ENCODE measurements at places on chromosomes 3 and 15.

GRCh38 chr3:120170223-120170622 lies 76.0 kb upstream of the GSK3B start:
- no peak for DNase-seq

- DNase-seq = peak; percentile 2
These were observed 36.0 kb downstream of the MORC1 start for GRCh38 chr3:109081746-109082510.

DNA sequence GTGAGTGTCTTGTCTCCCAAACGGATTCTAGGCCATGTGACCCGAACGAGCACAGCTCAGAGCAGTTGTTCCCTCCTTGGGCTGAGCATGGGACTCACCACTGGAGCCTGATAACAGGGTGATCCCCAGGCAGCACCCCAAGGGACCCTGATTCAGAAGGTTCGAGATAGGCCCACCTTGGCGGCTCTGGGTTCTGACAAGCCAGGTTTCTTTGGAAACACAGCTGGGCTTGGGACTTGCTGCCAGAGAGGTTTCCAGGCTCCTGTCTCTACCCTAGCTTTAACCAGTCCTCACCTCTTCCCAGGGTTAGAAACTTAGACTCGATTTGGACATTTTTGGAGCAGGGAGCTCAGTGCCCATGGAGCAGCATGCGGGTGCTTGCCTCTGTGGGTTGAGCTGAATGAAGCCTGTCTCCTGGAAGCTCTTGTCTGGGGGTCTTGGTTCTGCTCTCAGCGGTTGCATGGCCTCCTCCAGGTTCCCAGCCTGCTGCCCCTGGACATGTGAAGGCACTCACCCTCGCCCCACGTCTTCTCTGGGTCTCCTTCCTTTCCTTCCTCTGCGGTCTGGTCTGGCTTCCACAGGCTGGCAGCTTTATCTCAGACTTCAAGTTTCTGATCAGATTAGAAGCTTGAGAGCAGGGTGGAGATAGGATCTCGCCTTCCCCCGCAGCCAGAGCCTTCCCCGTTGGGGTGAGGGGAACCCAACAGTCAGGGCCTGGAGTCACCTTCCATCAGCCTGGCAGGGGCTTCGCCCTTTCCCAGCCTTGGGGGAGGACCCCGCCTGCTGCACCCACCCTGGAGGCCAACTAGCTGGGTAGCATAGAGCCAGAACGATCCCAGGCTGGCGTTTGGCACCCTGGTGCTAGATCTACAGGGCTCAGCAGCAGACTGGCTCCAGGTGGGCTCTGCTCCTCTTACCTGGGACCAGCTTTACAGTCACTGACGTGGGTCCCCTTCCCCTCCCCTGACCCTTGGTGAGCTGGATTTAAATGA lies 21.0 kb downstream of the PAQR5 start:
- no peak for DNase-seq

DNA sequence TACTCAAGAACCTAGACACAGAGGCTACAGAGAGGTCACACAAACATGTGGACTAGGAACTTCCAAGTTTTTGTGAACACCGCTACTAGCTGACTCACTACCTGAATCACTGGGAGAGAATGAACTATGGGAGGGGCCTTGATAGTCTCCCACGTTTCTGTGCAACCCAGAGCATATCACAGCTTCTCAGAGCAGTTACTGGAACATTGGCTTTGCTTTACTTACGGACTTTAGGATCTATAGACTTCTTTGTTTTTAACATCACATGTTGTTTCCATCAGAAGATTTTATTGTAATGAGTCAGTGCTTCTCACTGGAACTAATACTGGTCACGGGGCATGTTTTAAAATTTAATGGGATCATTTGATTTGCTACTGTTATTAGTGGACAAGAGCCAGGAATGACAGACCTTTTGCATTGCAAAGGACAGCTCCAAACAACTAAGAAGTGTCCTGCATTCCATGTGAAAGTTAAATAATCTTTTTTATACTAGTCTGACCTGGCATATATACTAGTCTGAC lies 35.6 kb downstream of the RTP4 start:
- DNase-seq = no peak

GRCh38 chr3:23747841-23748240 lies 57.9 kb upstream of the UBE2E1 start:
- DNase-seq = no peak

DNA sequence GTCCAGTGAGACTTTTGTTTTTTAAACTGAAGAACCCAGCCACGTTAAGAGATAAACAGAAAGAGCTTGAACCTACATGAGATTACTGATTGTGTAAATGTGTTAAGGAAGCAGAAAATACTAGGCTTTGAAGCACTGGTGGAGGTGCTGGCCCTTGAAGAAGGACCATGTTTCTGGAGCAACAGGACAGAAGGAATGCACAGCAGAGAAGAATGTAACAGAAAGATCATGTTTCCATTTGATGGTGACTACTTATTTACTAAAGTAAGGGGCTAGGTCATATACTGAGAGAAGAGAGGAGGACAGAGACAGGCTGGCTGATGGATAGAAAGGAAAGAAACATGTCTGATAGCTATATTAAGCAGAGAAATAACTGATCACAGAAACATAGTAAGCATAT lies 88.8 kb downstream of the CLASP2 start:
- DNase-seq = no peak

GRCh38 chr3:11435440-11436165 lies 163.4 kb downstream of the ATG7 start:
- DNase-seq = no peak

DNA sequence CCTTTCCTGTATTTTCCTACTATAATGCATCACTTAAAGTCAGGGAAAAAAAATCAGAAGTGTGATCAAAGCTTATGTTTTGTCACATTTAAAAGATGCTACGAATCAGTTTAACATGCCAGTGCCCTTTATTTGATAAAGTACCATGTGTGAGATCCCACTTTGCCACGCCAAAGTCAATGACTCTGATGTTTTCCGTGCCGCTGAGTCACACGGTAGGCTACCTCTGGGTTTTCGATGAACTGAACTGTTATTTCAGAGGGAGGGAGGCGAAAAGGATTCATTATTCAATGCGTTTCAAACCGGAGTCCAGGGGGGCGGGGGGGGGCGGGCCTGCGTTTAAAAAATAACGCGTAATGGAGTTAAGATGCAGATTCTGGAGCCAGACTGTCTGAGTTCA lies 203.0 kb downstream of the ABHD5 start:
- no peak for DNase-seq

- no peak for DNase-seq
These were observed 3.0 kb upstream of the CD80 start for GRCh38 chr3:119562307-119562961.

DNA sequence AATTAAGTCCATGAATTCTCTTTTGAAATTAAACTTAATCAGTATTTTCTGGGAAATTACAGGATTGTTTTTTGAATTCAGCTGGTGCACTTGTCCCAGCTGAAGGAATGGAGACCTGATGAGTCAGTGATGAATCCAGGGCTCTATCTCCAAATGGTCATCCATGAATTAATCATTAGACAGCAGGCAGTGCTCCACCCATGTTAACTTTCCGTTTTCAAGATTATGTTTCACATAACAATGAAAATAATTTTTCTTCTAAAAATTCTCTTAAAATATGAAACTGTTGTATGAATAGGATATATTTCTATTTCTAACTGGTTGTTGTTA lies 13.9 kb upstream of the PAQR9 start:
- DNase-seq = no peak

DNA sequence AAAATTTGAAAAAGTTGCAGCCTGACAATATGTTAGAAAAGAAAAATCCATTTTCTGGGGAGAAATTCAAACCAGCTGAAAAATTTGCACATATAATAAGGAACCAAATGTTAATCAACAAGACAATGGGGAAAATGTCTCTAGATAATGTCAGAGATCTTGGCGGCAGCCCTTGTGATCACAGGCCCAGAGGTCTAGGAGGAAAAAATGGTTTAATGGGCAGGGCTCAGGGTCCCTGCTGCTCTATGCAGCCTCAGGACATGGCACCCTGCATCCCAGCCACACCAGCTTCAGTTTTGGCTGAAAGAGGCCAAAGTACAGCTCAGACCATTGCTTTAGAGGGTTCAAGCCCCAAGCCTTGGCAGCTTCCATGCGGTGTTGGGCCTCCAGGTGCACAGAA lies 701.9 kb downstream of the IGSF11 start:
- no peak for DNase-seq

DNA sequence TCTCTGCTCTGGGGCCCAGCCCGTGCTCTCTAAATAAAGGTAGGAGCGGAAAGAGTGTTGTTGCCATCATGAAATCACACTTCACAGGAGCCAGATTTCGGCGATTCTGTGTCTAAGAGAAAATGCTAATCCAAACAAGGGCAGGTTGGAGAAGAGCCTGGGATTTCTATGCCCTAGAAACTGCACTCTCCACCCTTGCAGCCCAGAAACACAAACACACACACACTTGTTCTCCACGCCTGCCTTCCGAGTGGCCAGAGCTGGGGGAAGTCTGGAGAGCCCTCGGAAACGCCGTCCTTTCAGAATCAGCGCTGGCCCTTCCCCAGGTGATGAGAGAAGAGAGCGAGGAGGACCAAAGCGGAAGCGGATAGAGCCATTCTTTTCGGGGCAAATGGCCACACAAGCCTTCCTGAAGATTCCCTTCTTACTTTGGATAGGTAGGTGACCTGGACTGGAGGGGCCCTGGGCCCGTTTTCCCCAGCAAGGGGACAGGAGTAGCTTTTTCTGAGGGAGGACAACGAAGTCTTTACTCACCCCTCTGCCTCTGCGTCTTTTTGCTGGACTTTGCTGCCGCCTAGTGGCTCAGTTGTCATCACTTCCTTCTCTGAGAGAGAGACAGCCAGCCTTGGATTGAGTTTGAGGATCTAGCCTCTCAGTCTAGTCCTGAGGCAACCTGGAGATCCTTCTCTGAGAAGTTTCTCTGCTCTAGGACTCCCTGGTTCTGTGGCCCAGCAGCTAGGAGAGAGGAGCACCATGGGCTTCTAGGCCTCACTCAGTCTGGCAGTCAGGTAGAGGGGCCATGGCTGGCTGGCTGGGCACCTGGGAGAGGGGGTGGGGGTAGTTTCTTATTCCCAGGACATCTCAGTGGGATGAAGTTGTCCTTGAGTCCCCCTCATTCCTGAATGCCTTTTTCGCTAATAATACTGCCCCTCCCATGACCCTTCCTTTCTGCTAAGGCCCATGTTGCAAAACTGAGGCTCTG lies 37.7 kb downstream of the SENP8 start:
- DNase-seq = peak; percentile 80

GRCh38 chr3:189122526-189123205 lies 49.1 kb upstream of the TPRG1 start:
- DNase-seq = no peak

GRCh38 chr15:51161491-51162220 lies 67.0 kb upstream of the TNFAIP8L3 start:
- no peak for DNase-seq

- DNase-seq = no peak
These were observed 166.4 kb downstream of the C3orf70 start for GRCh38 chr3:184986366-184986889.

GRCh38 chr3:38474928-38475605 lies 21.1 kb upstream of the EXOG start:
- DNase-seq = no peak

- no peak for DNase-seq
These were observed 117.3 kb downstream of the DMXL2 start for GRCh38 chr15:51505251-51505650.

DNA sequence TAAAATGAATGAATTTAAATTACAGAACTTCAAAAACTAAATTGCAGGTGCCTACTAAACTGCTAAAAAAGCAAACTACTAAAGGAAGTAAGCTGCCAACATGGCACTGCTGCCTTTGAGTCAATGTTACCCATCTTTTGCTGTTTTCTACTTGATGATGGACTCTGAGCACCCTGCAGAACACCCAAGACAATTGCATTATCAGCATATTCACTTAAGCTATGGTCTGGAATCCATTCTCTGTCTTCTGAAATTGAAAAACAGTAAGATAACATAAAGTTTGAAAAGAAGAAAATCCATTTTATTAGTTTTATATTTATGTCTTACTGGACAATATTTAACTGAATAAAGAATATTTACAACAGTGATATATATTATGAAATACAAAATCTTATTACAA lies 91.4 kb downstream of the ZBBX start:
- no peak for DNase-seq

DNA sequence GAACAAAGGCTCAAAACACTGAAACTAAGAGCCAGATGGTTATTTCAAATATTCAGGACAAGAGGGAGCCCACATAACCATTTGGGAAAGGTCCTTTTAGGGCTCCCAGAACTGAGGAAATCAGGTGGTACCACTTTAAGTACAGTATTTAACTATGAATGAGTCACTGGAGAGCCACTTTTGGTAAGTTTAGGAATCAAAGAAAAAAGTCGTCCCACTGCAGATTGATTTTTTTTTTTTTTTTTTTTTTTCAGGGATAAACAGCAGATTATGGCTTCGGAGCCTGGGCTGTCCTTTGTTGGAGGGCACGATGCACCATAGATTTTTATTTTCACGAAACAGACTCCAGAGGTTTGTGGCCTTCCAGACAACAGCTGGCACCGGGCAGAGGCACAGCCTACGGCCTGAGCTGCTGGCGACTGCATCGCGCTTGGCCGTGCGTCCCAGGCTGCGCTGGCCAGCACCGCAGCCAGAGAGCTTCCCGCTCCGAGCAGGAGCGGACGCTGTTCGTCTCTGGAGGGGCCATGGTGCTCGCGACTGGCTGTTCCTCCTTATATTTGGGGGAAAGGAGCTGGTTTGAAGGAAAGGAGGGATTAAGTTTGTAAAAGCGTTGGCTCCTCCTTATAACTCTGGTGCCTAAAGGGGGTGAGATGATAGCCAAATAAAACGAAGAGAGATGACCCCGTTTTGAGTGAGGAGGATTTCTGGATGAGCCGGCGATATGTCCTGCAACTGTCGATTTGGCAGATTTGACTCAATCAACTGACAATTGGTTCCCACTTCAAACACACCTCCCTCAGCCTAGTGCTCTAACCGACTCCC lies 152.9 kb upstream of the GOLIM4 start:
- no peak for DNase-seq

DNA sequence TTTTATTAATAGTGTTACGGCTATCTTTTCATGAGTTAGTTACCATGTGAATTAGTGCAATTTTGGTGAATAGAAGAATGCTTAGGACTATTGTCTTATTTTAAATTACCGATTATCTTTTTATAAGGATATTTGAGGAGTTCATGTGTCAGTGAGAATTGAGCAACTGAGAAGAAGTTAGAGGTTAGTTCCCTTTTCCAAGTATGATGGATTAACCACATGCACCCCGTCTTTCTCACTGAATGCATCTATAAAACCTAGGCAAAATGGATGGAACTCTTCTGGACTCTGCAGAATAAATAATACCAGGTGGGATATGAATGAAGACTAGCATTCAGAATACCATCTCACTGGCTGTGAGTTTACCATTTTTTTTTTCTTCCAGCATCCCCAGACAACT lies 74.3 kb downstream of the TCF12 start:
- no peak for DNase-seq

DNA sequence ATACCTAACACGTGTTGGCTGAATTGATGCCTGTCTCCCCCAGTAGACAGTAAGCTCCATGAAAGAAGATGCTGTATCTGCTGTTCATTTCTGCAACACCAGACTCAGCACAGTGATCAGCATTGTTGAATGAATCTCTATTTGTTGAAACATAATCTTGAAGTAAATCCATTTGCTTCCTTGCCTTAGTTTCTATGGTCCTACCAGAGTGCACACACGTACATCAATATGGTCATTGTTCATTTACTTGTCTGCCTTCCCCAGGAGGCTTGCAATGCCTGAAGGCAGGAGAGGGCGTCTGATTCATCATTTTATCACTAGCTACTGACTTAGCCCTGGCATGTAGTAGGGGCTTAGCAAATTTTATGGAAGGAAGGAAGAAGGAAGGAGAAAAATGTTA lies 19.2 kb downstream of the RBP2 start:
- DNase-seq = no peak
